ENCODE measurements at places on chromosomes 7 and 10.

DNA sequence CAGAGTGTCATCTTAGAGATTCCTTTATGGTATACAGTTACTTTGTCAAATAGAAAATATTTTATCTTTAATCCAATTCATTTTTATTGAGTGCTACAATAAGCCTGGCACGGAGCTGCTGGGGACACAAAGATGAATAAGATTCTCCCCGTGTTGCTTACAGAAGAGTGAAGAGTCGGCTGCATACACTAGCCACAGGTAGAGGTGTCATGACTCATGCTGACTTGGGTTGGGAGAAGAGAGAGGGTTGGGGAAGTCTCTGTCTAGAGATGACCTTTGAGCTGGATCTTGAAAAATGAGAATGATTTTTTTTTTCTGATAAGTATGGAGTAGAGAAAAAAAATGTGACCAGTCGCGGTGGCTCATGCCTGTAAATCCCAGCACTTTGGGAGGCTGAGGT lies 289.9 kb upstream of the CELF2 start:
- DNase-seq, result no peak

GRCh38 chr10:36251068-36251467 lies 609.0 kb upstream of the FZD8 start:
- no peak for DNase-seq

DNA sequence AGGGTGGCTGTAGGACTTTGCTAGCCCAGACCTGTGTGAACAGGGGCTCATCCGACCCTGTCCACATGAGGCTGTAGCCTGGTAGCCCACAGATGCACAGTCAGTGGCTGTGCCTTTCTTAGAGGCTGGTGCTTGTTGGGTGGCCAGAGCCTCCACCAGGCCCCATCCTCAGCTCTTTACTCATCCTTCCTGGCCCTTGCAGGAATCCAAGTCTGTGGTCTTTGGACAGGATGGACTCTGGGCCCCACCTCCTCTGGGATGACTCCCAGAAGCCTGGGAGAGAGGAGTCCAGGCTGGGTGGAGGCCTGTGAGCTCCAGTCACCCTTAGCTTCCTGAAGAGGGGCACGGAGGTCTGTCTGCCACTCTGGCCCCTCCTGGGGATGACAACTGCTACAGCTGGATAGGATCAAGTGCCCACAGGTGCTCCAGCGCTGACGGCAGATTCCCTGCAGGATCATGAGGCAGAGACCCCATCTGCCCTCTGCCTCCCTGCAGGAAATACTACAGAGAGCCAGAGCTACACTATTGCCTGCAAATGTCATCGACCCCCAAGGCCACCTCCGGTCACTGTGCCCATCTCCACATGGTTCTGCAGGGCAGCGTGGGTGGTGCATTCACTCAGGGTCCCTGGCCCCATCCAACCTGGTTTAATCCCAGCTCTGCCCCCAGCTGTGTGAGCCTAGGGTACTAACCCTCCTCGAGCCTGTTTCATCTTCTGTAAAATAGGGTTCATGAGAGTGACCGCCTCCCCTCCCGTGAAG lies 114.5 kb downstream of the PTPN20 start:
- no peak for DNase-seq

DNA sequence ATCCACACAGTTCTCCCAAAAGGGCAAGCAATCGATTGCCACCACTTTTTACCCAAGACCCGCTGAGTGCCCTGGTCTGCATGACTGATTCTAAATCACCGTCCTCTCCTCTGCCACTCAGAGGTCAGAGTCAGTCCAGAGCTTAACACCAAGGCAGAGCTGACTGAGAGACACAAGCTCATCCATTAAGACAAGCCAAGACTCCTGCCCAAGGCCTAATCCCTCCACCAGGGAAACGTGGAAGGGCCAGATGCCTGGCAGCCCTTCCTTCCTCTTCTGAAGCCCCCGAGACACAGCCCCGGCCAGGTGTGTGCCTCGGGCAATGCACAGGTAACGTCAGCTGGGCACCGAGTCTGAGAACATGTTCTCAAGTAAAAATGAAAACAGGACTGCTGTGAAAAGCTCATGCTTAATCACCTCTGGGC lies 51.7 kb downstream of the DIP2C start:
- DNase-seq, result no peak

- no peak for DNase-seq
Observed at GRCh38 chr10:14954934-14955333, 1.0 kb upstream of the DCLRE1C start.

GRCh38 chr10:117993166-117993565 lies 53.6 kb downstream of the RAB11FIP2 start:
- no peak for DNase-seq

DNA sequence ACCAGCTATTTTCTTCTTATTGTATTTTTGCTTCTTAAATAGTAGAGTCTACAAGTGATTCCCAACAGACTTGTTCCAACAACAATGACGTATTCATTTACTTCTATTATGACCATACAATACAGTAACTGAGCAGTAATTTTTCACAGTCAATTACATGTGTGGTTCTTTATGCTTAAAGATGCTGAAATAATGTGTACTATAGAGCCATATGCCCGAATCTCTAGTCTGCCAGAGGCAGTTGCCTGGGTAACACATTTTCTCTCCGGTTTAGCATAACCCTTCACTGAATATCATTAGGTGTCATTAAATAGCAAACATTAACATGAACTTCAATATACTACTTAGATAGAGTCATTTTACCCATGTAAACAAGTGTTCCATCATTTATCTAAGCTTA lies 75.0 kb downstream of the SLC25A13 start:
- DNase-seq, result no peak

DNA sequence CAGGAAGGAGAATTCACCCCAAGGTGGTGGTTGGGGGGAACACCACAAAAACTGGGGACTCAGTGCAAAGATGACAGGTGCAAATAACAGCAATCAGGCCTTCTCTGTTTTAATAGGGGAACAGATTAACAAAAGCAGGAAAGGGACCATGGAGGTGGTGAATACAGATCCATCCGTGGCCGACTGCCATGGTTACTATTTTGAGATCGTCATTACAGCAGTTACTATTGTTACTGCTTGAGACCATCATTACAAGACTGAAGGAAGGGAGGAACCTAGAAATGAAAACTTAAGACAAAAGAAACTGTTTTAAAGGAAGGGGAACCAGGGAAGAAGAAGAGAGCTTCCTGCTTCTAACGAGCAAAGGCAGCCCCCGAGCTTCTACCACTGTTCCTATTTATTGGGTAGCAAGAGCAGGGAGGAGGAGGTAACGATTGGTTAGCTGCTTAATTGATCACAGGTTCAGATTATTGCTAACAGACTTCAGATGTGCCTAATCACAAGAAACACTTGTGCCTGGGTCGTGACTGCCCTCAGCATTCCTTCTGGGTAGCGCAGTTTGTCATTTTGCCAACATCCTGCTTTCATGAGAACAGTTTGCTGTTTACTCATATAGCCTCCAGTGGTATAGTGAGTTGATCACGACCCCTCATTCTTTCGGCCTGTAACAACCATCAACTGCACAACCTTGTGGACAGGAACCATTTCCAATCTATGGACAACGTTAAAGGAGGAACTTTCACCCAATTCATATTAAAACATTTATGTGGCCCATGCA lies 216.3 kb downstream of the CHCHD3 start:
- no peak for DNase-seq

DNA sequence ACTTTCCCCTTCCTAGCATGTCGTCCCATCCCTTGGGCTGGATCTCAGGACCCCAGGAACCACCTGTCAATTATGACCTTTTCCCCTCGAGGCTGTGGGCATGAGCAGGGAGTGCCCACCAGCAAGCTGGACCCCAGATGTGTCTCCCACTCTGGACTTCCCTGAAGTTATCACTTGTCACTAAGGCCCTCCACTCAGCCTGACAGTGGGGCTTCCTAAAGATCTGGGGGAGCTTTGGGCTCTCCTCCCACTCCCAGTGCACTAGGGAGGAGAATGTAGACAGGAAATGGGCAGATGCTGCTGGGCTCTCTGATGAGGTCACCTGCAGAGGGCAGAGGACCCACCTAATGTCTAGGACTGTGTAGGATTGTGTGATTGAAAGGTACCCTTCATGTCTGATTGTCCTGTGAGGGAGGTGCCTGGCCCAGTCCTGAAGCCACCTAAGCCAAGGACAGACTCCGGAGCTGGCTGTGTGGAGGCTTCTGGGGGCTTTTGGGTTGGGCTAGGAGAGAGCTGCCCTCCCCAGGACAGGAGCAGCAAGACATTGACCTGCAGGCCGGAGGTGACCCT lies 18.7 kb downstream of the MYO1G start:
- DNase-seq, result no peak

DNA sequence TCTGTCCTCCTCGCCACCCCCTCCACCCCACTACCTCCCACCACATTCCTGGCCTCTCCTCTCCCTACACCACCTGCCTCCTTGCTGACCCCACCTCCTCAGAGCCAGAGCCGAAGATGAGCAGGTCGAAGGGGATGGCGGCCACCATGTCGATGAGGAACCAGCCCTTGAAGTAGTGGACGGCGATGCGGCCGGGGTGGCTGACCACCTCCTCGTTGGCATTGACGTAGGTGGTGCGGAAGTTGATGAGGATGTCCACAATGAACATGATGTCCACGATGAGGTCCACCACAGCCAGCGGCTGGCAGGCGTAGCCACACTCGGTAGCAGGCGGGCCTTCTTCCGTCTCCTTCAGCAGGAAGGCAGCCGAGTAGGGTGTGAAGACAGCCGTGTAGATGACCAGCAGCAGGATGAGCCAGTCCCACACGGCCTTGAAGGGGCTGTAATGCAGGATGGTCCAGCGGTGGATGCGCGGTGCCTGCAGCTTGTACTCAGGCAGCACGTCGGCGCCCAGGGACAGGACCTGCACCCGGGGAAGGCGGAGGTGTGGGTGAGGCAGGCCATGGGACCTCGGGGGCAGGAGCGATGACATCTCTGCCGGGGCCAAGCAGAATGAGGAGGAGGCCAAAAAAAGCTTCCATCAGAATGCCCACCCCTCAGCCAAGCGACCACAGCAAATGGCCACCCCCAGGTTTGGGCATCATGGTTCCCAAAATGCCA lies 25.6 kb downstream of the KCNH2 start:
- DNase-seq, result no peak

DNA sequence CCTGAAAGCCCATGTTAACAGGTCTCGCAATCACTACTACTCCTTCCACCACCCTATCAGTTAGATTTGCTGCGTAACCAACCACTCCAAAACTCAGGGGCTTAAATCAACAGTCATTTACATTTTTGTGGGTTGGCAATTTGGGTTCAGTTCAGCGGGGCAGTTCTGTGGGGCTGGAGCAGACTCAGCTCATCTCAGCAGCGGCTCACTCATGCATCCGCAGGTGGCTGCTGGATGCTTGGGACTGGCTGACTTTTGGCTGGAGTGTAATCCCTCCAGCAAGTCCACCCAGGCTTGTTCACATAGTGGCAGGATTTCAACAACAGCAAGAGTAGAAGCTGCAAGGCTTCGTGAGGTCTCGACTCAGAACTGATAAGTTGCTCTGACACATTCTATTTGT lies 79.2 kb downstream of the NEUROD6 start:
- DNase-seq, result no peak

- DNase-seq, result no peak
Observed at GRCh38 chr7:46179061-46179610, 258.1 kb upstream of the IGFBP3 start.

GRCh38 chr7:35263396-35263795 lies 9.5 kb upstream of the TBX20 start:
- no peak for DNase-seq
